Stimulated activated CD8-positive, alpha-beta memory T cell treated with anti-CD3 and anti-CD28 coated beads, Interleukin-4, amount 100 ng/mL, for 1 hour (primary cell): ENCODE measurements at places on chromosomes 3 and 15.

DNA sequence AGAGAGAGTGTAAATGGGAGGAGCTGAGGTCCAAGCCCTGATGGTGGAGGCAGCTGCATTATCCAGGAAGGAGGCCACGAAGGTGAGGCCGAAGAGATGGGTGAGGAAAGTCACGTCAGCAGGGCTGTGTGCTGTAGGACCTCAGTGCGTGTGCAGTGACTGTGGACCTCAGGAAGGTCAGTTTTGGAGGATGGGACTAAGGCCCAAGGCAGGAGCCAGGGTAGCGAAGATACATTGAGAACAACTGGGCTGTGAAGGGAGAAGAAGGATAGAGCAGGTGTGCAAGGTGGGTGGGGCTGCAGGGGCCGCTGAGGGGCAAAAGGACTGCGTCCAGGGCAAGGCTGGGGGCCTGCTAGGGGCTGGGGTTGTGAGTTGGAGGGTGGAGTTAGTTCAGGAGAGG, 4.9 kb downstream of the KLHL40 start:
- DNase-seq: no peak

DNA sequence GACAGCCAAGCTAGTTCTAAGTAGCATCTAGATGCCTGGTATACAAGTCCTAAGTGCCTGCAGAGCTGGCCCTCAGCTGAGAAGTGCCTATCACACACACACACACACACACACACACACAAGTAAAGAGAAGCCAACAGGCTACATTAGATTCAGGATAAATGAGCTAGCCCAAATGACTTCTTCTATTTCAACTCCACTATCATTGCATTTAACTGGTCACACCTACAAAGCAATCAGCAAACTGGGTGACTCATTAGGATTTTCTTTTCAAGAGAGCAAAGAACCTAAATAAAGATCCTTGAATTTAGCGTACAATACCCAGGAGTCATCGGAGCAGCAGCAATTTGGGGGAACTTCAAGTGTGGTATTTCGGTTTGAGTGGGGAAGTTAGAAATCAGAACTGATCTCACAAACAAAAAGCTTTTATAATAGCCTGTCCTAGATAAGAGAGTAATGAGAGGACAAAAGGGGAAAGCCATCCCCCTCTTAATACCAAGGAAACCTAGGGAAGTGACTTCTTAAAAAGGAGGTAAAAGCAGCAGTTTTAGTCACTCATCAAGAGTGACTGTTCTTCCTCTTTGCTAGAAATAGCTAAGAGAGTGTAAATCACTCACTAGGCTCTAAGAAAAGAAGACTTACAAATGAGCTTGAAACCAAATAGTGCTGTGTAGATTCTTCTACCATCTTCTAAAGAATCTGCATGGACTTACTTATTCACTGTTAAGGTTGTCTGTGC, 112.7 kb downstream of the TNIK start:
- DNase-seq: no peak

DNA sequence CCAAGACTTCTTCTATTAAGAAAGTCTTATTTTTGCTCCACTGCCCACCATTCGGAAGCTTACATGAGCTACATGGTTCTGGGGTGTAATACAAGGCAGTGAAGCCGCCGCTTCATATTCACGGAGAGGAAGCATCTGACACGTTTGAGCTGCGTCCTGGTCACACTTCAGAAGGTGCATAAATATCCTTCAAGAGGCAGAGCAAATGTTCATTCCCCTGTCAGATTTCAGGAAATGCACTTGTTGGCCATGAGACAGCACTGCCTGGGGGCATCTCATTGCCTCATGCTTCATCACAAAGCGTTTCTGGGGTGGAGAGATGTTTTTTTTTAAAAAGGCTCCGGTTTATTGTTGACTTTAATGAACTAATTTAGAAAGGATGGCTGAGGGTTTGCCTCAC, 119.9 kb downstream of the CADPS start:
- no peak for DNase-seq

DNA sequence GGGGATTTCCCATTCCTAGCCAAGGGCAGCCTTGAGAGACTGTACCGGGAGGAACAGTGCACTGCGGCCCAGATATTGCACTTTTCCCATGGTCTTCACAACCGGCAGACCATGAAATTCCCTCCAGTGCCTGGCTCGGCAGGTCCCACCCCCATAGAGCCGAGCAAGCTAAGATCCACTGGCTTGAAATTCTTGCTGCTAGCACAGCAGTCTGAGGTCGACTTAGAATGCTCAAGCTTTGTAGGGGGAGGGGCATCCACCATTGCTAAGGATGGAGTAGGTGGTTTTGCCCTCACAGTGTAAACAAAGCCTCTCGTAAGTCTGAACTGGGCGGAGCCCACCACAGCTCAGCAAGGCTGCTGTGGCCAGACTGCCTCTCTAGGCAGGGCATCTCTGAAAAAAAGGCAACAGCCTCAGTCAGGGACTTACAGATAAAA, 156.3 kb downstream of the FRMD5 start:
- DNase-seq: no peak

GRCh38 chr15:76146812-76147211, 87.0 kb downstream of the TMEM266 start:
- DNase-seq: no peak

DNA sequence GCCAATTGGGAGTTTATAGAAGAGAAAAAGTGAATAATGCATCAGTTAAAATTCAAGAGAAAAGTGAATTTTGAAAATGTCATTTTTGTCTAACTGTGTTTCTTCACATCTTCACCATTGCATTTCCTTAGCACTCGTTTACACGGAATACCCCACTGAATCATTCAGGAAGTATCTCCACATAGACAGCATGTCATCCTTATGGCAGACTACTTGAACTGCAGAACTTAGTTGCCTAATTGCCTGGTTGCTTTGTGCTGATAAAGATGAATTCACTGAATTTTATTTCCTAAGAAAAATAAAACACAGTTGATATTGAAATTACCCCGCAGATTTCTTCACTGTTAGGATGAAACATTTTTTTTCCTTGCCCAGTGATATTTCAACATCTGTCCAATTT, 627.1 kb downstream of the ROBO1 start:
- DNase-seq: no peak

GRCh38 chr3:33218446-33219174, at the start of gene SUSD5:
TSS of gene SUSD5 (minus strand) at chr3:33218810. CDS start at chr3:33218797, 13 bp downstream.
- no peak for DNase-seq

DNA sequence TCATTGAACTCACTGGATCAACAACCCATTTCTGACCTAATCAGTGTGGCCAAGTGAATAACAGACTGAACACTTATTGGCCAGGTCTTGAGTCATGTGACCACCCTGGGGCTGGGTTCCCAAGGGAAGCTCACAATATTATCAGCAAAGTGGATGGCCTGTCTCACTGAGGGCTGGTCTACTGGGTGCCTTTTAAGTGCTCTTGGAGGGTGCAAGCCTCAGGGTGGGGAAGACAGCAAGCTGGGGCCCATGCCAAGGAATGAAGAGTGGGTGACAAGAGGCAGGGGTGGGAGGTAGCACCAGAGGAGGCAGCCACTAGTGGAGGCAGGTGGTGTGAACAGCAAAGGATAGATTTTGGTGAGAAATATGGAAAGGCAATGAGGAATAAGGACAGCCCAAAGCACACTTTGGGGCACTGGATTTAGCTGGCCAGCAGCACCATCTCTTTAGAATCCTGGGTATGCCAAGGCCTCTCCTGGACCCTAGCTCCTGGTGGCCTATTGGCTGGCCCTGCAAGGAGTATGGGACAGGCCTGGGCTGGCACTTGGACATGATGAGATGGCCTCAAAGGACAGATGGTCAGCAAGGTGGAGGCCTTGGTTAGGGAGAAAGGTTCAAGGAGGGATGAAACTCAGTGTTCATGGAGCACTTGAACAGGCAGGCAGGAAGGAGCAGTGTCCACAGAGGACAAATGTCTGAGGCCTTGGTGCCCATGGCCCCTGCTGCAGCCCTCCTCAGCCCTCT, 34.2 kb downstream of the HMCES start:
- no peak for DNase-seq

DNA sequence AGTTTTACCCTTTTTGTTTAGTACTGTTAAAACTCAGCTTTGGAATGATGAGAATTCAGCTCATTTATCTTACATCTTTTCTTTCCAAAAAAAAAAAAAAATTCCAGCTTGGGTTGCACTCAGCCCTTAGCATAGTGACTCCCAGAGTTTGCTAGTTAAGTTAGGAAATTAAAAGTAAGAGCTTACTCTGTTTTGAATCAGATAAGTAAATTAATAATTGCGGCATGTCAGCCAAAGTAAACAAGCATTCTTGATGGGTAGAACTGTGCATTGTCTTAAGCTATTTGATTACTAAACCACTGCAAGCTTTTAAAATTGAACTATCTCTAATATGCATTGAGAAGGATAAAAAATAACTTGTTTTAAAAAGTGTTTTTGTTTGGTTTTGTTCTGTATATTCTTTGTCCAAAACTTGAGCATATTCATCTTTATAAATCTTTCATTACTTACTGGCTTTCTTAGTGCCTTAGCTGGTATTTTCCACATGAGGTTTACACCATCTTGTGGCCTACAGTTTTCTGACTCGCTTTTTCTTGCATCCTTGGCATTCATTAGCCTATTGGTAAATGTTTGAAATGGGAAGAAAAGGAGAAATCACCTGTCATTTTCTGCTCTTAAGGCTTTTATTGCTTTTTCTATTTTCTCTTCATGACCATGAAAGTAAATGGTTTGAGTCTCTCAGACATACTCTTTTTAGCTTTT, 107.6 kb downstream of the FILIP1L start:
- no peak for DNase-seq

DNA sequence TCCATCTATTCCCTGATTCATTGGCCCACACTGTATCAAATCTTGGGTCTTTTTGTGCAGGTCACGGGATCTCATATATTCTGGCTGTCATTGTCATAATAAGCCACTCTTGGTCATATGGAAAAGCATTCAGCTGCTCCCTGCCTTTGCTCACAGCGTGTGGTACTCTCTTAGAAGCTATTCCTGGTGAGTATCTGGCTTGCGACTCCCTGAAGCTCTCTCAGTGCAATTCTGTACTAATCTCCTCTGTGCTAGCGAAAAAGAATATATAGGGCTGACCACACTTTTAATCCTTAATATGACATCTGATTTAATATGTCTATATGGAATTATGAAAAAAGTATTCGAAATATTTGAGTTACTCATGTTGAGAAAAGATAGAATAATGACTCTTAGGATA, 440.8 kb upstream of the GBE1 start:
- DNase-seq: no peak

DNA sequence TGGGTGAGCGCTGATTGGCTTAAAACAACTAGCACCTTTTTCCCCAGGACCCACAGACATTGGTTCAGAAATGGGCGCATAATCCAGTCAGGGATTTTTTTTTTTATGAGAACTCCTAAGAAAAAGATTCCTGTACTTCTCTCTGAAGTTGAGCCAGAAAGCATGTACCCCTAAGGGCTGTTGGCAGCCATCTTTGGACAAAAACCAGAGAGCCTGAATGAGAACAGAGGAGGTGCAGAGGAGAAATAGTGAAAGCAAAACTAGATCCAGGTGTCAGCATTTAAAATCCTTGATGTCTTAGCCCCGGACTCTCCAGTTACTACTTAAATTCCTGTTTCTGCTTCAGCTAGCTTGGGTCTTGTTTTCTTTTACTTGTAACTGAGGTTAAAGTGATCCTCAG, 1.9 kb upstream of the SLC27A2 start:
- no peak for DNase-seq

DNA sequence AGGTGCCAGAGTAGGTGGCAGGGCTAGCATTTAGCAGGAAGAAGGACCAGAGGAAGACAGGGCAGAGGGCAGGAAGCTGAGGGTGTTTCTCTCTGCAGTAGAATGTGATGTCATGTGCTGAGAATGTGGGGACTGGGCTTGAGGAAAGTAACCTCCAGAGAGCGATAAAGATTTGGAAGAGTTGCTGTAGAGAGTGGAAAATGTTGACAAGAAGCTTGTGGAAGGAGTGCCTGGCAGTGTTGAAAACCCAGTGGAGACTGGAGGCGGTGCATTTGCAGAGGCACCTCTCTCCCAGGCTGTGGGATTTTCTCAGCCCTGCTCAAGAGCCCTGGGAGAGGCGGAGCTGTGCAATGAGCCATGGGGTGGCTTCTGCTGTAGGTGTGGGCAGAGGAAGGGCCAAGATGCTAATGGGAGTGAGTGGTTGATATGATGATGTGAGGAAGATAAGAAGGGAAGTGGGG, 54.8 kb downstream of the MESD start:
- no peak for DNase-seq

- DNase-seq: no peak
Measured at GRCh38 chr3:66527246-66527645, 26.4 kb upstream of the LRIG1 start.

DNA sequence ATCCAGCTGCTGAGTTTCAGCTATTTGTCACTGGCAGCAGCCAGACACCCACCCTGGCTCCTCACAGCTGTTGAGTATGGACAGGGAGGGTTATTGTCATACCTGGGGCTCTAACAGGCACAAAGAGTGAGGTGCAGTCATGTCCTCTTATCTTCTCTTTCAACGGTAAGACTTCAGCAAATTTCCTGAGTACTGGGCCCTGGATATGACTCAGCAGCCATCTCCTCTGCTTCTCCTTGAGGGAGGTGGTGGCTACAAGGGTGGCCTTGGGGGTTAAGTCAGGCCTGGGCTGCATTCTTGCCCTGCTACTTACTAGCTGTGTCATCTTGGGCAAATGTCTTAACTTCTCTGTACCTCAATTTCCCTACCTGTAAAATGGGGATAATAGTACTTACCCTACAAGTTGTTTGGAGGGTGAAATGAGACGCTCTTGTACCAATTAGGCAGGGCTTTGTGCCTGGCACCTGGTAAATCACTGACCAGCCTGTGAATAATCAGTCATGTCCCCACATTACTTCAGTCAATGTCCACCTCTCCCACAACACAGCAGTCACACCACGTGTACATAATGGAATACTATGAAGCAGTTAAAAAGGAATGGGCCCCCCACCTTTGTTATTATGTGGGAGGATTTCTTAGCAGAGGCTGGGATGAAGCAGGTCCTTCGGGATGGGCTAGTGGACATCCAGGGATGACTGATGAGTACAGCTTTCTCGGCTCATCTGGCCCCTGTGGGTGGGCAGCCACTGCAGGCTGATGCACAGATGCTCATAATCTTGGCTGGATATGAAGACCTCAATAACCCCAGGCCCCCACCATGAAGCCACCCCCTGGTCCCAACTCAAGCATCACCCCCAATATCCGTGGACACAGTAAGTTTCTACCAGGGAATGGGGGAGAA, 528.8 kb downstream of the SHQ1 start:
- no peak for DNase-seq

DNA sequence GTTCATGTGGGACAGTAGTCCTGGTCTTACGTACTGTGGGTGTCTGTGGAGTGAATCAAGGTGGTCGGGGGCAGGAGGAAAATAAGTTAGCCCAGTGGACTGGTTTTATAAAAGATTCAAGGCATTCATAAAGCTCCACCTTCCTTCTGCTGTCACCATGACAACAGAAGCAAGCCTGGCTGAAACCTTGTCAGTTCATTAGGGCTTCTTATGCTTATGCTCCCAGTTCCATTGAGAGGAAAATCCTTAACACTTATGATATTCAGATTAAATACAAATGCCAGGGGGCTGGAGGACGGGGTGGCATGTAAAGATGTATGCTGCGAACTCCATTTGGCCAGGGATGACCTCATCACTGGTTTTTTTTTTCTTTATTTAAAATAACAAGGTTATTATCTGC, 283.1 kb upstream of the ATP10A start:
- DNase-seq: no peak
